ENCODE measurements at places on chromosomes 4 and X.

- no peak for DNase-seq
These were observed 2.8 kb downstream of the RENBP start for GRCh38 chrX:153941336-153942252.

DNA sequence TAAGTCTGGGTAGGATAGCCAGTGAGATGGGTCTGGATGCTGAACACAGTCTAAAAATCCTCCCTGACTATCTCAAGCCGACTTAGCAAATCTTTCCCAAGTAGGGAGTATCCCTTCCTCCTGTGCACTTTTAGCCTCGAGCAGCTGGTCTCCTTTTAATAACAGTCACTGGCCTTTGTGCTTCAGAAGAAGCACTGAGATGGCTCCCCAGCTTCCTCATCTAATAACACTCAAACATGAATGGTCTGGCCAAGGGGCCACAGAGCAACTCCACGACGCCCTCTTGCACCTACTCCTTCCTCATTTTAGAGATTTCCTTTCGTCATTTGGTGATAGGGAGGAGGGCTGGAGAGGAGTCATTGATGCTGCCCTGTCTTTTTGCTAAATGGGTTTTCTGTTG, 78.8 kb upstream of the TMEM150C start:
- no peak for DNase-seq

GRCh38 chr4:81472281-81473182, 825 bp upstream of the RASGEF1B start:
- no peak for DNase-seq

DNA sequence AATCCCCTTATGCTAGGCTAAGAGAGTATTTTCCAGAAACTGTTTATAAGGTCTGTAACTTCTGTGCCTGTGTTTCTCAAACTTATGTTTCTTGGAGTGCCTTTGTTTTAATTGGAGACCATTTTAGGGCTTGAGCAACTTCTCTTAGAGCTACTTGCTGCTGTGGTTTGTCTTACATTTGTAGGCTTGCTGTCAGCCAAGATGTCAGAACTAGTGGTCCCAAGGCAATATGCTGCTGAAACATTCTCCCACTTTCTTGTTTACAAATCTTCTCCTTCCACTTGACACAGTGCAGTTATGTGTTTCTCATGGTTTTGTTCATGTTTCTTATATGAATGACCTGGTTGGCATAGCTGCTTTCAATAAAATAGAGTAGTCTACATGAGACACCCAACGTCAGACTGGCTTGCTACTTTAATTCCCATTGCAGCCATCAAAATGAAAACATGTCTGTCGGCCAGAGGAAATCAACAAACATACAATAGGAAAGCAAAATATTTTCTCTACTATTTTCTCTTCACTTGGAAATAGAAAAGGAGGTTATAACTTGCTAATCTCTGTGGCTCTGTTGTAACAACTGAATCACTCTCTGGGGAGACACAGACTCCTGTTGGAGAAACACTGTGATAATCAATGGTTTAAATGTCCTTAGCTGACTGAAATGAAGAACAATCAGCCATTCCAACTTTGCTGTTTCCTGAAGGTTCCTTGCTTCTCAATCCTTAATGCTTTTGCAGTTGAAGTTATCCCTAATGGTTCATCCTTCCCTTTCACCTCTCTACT, 426.4 kb downstream of the PDGFC start:
- no peak for DNase-seq

DNA sequence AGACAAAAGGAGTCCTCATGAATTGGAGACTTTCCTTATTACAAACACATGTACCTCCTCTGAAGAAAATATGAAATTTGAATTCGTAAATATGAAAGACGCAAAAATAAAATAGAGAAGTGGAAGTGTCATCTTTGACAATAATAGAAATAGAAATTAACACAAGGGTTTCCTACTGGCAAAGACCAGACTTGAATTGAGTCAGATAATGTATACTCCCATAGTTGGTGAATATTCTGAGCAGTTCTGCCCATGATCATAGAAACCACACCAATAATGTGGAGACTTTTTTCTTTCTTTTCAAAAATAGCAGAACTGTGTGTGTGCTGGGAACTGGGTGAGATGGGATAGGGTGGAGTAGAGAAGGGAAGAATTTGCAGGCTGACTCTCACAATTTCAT, 277.7 kb upstream of the TET2 start:
- no peak for DNase-seq

DNA sequence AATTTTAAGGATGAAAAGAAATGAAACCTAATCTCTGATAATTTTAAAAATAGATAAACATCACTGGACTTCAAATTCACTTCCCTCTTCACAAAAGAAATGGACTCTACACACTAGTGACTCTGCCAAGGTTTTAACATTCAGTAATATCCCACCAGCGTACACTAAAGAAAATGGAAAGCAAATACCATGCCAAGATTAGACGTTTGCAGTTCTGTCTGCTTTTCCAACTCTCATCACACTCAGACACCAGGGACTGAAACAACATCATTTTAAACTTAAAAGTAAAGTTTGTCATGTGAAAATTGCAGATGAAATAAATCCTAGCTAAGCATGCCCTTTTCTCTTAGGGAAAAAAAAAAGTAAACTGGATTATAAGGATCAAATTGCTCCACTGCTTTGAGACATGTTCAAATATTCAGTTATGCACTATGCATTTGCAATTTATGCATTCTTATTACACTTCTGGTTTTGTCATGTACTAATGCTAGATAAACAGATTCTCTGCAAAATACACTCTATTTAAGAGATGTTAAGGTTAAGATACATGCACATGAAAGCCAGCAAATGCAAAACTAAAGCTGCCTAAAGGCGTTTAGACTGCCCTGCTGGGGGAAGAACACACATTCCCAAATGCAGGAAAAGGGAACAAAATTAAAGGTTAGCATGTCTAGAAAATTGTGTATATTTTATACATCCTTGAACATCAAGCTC, 534.4 kb upstream of the EPHA5 start:
- no peak for DNase-seq
